PC-3 (cell line): ENCODE measurements at places on chromosomes 3 and 15. TPM values are rescaled to one million over a fixed set of nuclear protein-coding genes. Genes with fewer than 3 reads are reported as not detected.

GRCh38 chr15:66940368-66940767, 125.0 kb upstream of the SMAD3 start:
- no peaks in the 10 kb centered on the region for H3K36me3 ChIP-seq
- H3K27ac ChIP-seq: no peak overlapping the region
- peaks cover 7% of the 10 kb centered on the region for H3K4me1 ChIP-seq
- peak; percentile 63 for DNase-seq
- H3K4me3 ChIP-seq: no peak overlapping the region
- no peaks in the 10 kb centered on the region for H3K27me3 ChIP-seq

Gene AGTR1
- 0.15 TPM in 1 of 2 replicates, not detected in the other for total RNA-seq

Gene PATL2
- 0.15 TPM in 1 of 2 replicates, not detected in the other for total RNA-seq

Gene NAALADL2
- total RNA-seq: 1.7 and 1.9 TPM in 2 replicates

Gene LRIG1
- total RNA-seq: 2.2 and 2.9 TPM in 2 replicates

Gene RPL15
- total RNA-seq: 1,500 and 1,904 TPM in 2 replicates

GRCh38 chr3:187913617-187914033, 168.4 kb upstream of the BCL6 start:
- peak; percentile 93 for DNase-seq
- peaks cover 48% of the 10 kb centered on the region for H3K4me1 ChIP-seq
- peak overlapping the region; percentile 47 for H3K4me3 ChIP-seq
- H3K36me3 ChIP-seq: no peaks in the 10 kb centered on the region
- peak overlapping the region; percentile 91 for H3K27ac ChIP-seq

- H3K27me3 ChIP-seq: peaks cover 16% of the 10 kb centered on the region
- peak; percentile 11 for DNase-seq
- no peak overlapping the region for H3K4me3 ChIP-seq
- no peaks in the 10 kb centered on the region for H3K36me3 ChIP-seq
- no peaks in the 10 kb centered on the region for H3K4me1 ChIP-seq
Measured at GRCh38 chr15:72968531-72968922, 83.7 kb upstream of the NEO1 start.

- peak; percentile 22 for DNase-seq
- H3K4me3 ChIP-seq: peak overlapping the region; percentile 89
- H3K36me3 ChIP-seq: peaks cover 3% of the 10 kb centered on the region; the same call in 1 of the 2 replicates
- H3K27ac ChIP-seq: peak overlapping the region; percentile 80
- H3K27me3 ChIP-seq: no peaks in the 10 kb centered on the region
- peaks cover 50% of the 10 kb centered on the region for H3K4me1 ChIP-seq
Measured at GRCh38 chr3:45596290-45596791, 1.8 kb downstream of the LIMD1 start.

Gene TMEM158
- 80.6 and 82.9 TPM in 2 replicates for total RNA-seq

DNA sequence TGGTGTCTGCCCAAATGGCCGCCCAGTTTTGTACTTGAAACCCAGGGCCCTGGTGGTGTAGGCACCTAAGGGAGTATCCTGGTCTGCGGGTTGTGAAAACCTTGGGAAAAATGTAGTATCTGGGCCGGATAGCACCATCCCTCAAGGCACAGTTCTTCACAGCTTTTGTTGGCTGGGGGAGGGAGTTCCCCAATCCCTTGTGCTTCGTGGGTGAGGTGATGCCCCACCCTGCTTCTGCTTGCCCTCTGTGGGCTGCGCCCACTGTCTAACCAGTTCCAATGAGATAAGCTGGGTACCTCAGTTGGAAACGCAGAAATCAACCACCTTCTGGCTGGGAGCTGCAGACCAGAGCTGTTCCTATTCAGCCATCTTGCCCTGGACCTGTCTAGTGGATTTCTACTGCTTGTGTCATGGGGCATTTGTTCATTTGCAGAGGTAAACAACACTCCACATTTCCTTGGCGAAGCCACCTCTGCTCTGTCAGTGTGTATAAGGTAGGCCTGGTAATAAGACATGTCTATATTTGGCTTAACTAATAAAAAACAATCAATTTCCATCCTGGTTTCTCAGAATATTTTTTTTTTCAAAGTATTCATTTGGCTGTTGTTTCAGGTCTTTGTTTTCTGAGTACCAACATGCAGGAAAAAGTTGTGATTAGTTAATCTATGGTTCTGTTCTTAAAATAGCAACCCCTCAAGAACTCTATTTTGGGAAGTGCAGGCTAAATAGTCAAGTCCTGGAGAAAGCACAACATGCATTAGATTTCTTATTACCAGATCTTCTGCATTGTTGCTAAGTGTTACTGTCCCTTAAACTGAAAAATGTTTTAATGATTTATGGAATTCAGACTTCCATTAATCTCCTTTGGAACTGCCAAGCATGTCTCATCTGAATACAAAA, 304.3 kb downstream of the ZIC1 start:
- no peak overlapping the region for H3K4me3 ChIP-seq
- H3K27ac ChIP-seq: no peak overlapping the region
- H3K27me3 ChIP-seq: 0 out of 2 replicates have a peak, but pooled peaks cover 4% of the 10 kb centered on the region
- DNase-seq: no peak
- H3K4me1 ChIP-seq: no peaks in the 10 kb centered on the region

Gene IGF2BP2
- total RNA-seq: 81.2 and 105 TPM in 2 replicates

- no peaks in the 10 kb centered on the region for H3K27me3 ChIP-seq
- H3K4me3 ChIP-seq: no peak overlapping the region
- DNase-seq: peak; percentile 67
- peaks cover 9% of the 10 kb centered on the region; the same call in 1 of the 2 replicates for H3K4me1 ChIP-seq
- H3K27ac ChIP-seq: no peak overlapping the region
Measured at GRCh38 chr3:50256978-50257890, 11.7 kb upstream of the SEMA3B start.

GRCh38 chr15:62495670-62496614, 330.9 kb upstream of the C2CD4B start:
- no peaks in the 10 kb centered on the region for H3K36me3 ChIP-seq
- H3K4me3 ChIP-seq: no peak overlapping the region
- no peaks in the 10 kb centered on the region for H3K27me3 ChIP-seq
- H3K4me1 ChIP-seq: no peaks in the 10 kb centered on the region
- no peak for DNase-seq

Gene PCBP4
- 45.8 and 59.1 TPM in 2 replicates for total RNA-seq

- no peak overlapping the region for H3K27ac ChIP-seq
- peaks cover 20% of the 10 kb centered on the region for H3K4me1 ChIP-seq
- no peaks in the 10 kb centered on the region for H3K27me3 ChIP-seq
- H3K36me3 ChIP-seq: peaks cover 7% of the 10 kb centered on the region
Measured at GRCh38 chr3:47441796-47442551, 33.8 kb downstream of the SCAP start.

GRCh38 chr3:95926904-95927501, 887.4 kb upstream of the EPHA6 start:
- DNase-seq: no peak
- H3K4me3 ChIP-seq: no peak overlapping the region
- H3K36me3 ChIP-seq: no peaks in the 10 kb centered on the region
- no peak overlapping the region for H3K27ac ChIP-seq
- H3K27me3 ChIP-seq: no peaks in the 10 kb centered on the region

DNA sequence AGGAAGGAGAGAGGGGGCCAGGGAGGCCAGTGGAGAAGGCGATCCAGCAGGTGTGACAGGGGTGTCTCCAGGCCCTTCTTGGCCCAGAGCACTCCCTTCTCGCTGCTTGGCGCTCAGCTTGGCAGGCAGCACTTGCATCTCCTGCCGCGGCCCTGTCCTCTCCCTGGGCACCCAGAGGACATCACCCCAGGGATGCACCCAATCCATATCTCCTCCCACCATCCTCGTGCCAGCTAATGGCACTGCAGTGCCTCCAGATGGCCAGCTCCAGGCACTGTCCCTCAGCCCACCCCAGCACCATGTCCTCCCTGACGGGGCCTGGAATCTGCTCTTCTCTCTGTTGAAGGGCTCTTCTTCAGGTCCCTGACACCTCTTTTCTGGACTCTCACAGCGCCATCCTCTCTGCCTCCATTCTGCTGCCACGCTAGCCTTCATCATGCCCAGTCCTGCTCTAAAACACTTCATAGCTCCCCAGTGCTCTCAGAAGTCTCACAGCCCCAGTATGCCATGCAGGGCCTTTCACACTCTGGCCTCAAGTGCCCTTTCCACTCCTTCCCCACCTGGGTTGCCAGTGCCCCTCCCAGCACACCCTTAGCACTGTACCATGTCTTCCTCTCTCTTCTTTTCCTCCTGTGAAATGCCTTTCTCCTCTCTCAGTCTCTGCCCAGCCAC, 106.8 kb upstream of the SLC6A11 start:
- H3K27me3 ChIP-seq: peaks cover 90% of the 10 kb centered on the region
- no peaks in the 10 kb centered on the region for H3K36me3 ChIP-seq
- H3K4me1 ChIP-seq: no peaks in the 10 kb centered on the region
- no peak overlapping the region for H3K27ac ChIP-seq

Gene CALML4
- total RNA-seq: 4.5 and 4.8 TPM in 2 replicates

Gene SMARCC1
- total RNA-seq: 43.1 and 53.0 TPM in 2 replicates

Gene CHRNA7
- total RNA-seq: 0.73 and 1.0 TPM in 2 replicates

- H3K4me1 ChIP-seq: peaks cover 3% of the 10 kb centered on the region; the same call in 1 of the 2 replicates
- no peaks in the 10 kb centered on the region for H3K36me3 ChIP-seq
- no peak overlapping the region for H3K4me3 ChIP-seq
- H3K27ac ChIP-seq: no peak overlapping the region
- no peak for DNase-seq
- no peaks in the 10 kb centered on the region for H3K27me3 ChIP-seq
Measured at GRCh38 chr3:87375231-87375682, 98.9 kb upstream of the POU1F1 start.

- DNase-seq: no peak
- H3K27me3 ChIP-seq: no peaks in the 10 kb centered on the region
- H3K27ac ChIP-seq: no peak overlapping the region
- H3K36me3 ChIP-seq: no peaks in the 10 kb centered on the region
- no peak overlapping the region for H3K4me3 ChIP-seq
Measured at GRCh38 chr3:31431321-31431720, 101.4 kb upstream of the STT3B start.

Gene FGD5
- total RNA-seq: not detected in 2 replicates

GRCh38 chr3:71478568-71478967, 105.0 kb downstream of the FOXP1 start:
- H3K36me3 ChIP-seq: no peaks in the 10 kb centered on the region
- no peaks in the 10 kb centered on the region for H3K27me3 ChIP-seq
- DNase-seq: peak; percentile 48
- no peaks in the 10 kb centered on the region for H3K4me1 ChIP-seq
- no peak overlapping the region for H3K27ac ChIP-seq

DNA sequence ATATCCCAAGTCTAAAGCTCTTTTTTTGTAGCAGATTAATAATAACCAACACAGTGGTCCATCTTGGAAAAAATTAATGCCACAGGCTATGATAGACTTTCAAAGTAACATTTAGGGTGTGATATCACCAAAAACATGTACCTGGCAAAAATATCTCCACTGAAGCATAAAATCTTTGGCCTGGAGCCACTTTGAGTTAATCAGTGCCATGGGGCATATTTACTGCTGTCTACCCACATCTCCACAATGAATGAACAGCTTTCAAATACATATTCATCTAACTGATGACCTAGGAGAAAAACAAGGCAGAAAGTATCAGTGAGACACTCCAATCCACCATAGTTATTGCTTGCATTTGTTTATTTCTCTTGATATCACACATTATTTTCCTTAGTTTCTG, 296.0 kb upstream of the MDFIC2 start:
- H3K27me3 ChIP-seq: no peaks in the 10 kb centered on the region
- H3K27ac ChIP-seq: no peak overlapping the region
- H3K36me3 ChIP-seq: no peaks in the 10 kb centered on the region
- DNase-seq: no peak
- no peaks in the 10 kb centered on the region for H3K4me1 ChIP-seq

GRCh38 chr3:75341324-75342067, 322.6 kb upstream of the FRG2C start:
- H3K4me1 ChIP-seq: no peaks in the 10 kb centered on the region
- H3K27me3 ChIP-seq: peaks cover 39% of the 10 kb centered on the region
- no peak overlapping the region for H3K27ac ChIP-seq
- H3K36me3 ChIP-seq: no peaks in the 10 kb centered on the region
- DNase-seq: no peak

Gene RPP14
- 28.8 and 30.0 TPM in 2 replicates for total RNA-seq

- no peak overlapping the region for H3K4me3 ChIP-seq
- H3K27ac ChIP-seq: no peak overlapping the region
- H3K4me1 ChIP-seq: peaks cover 8% of the 10 kb centered on the region
- no peak for DNase-seq
Measured at GRCh38 chr3:127524296-127524896, 66.1 kb downstream of the TPRA1 start.

Gene RPL22L1
- 40.0 and 44.9 TPM in 2 replicates for total RNA-seq

DNA sequence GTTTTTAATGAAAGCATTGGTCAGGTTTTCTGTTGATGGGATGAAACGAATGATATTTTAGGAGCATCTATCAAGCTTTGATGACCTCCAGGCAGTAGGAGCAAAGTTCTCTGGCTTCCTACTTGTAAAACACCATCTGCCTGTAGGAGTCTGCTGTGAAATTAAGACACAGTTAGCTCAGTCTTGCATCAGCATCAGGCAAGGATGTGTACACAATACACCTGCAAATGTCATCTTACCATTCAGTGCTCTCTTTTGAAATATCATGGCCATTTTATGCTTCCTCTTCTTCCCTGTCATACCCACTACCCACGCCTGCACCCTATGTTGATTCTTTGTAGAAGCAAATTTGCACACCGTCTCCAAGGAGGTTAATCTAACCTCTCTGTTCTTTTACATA, 38.2 kb downstream of the B3GALNT1 start:
- no peak overlapping the region for H3K4me3 ChIP-seq
- H3K36me3 ChIP-seq: no peaks in the 10 kb centered on the region
- H3K27ac ChIP-seq: no peak overlapping the region
- no peak for DNase-seq
- H3K27me3 ChIP-seq: no peaks in the 10 kb centered on the region

Gene CHRNA3
- total RNA-seq: not detected in 2 replicates

DNA sequence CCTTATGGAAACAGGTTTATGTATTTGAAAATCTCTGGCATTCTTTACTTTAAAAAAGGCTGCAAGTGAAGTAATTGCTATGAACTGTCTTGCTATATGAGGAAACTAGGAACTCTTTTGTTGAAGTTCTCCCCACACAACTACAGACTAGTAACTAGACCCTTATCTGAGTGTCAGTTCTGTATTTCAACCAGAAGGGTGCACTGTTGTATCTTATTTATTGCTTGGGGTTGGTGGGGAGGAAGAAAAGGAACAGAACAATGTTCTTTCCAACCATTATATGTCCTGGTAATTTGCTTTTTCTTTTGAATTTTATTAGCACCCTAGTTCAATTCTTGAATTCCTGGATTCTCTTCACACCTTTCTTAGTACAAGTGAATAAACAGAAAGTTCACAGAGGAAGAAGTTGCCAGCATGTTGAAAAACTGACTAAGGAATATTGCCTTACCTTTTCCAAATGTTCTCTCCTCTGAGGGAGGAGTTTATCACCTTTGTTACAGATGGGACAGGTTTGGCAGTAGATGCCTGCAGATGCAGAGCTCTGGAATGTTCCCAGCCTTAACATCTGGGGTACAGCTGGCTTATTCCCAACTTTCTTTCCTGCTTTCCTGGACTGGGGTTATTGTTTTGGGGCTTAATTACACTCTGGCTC, 162.4 kb upstream of the CFAP20DC start:
- no peaks in the 10 kb centered on the region for H3K27me3 ChIP-seq
- H3K27ac ChIP-seq: peak overlapping the region; percentile 17
- peaks cover 8% of the 10 kb centered on the region for H3K4me1 ChIP-seq
- H3K4me3 ChIP-seq: no peak overlapping the region
